ENCODE measurements at places on chromosomes 2 and 18.

DNA sequence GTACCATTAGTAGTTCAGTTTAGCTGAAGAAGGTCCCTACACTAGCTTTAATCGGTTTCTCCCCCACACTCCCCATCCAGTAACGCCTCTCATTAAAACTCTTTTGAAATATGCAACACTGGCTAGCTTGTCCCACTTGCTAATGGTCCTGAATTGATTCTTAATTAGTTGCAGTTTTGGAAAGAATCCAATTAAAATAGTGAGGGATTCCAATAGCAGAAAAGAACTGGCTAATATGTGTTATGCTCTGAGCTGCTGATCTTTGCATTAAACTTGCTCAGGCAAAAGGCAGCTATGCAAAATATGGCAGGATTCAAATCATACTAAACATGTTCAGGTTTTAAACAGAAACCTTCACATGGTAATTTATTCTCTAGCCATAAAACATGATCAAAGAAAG is 252.5 kb upstream of the HNRNPA3 start:
- DNase-seq = no peak

- no peak for DNase-seq
Measured at GRCh38 chr2:7016148-7016547, 98.9 kb downstream of the RNF144A start.

GRCh38 chr2:176553685-176554100 is 284.5 kb downstream of the MTX2 start:
- DNase-seq = peak; percentile 86

DNA sequence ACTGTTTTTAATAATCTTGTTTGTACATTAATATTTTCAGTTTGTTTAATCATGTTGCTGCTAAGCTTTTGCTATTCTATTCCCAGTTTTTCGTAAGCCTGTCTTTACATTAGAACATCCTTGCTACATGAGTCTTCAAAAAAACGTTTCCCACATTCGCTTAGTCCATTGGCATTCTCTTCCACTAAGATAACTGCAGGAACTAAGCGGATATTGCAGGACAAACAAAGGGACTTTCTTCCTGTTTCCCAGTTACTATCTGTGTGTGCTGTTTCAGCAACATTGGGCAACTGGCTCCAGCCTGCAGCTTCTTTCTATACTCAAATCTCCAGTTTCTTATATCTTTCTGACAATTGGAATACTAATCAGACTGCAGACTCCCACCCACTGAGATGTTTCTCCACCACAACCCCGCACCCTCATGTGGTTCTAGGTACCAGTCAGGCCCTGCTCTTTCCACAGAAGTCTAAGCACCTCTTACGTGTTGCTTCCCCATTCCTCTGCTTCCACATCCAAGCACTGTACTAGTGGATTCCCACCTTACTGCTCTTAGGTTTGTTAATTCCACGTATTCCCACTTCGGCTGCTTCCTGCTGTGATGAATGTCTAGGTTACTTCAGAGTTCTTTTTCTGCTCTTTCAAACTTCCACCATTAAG is 420.3 kb downstream of the LRRTM4 start:
- DNase-seq = no peak

DNA sequence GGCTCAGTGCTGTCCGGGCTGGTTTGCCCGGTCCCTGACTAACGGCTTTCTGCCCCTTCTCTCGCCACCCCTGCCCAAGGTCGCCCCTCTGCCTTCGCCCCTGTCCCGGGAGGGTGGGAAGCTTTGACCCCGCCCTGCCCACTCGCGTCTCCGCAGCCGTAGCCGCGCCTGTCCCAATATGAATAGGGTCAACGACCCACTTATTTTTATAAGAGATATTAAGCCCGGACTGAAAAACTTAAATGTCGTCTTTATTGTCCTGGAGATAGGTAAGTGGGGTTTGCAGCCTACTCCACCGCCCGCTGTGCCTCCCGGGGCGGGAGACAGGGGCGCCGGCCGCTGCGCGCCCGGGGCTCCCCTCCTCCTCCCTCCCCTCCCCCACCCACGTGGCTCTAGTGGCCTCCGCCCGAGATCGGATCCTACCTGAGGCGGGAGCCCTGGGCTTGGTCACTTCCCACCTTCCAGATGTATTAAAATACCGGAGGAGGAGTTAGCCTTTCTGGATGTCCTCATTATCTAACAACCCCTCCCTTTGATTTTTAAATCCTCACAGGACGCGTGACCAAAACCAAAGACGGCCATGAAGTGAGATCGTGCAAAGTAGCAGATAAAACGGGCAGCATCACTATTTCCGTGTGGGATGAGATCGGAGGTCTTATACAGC is 633 bp downstream of the NABP1 start:
- no peak for DNase-seq

DNA sequence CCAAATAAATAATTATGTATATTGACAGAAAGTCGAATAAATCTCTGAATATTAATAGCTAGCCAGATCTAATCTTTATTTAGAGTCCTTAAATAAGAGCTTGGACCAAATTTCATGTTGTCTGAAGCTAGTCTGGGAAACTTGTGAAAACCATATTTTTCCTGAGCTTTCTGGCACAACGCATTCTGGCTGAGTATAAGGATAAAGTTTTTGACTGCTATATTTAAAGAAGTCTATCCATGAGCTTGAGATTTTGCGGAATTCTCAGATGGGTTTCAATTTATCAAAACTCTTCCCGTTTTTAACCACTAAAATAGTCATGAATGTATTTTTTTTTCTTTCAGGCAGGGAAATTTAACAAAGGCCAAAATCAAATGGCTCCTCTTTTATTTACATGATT is 23.8 kb downstream of the FAP start:
- DNase-seq = peak; percentile 16

DNA sequence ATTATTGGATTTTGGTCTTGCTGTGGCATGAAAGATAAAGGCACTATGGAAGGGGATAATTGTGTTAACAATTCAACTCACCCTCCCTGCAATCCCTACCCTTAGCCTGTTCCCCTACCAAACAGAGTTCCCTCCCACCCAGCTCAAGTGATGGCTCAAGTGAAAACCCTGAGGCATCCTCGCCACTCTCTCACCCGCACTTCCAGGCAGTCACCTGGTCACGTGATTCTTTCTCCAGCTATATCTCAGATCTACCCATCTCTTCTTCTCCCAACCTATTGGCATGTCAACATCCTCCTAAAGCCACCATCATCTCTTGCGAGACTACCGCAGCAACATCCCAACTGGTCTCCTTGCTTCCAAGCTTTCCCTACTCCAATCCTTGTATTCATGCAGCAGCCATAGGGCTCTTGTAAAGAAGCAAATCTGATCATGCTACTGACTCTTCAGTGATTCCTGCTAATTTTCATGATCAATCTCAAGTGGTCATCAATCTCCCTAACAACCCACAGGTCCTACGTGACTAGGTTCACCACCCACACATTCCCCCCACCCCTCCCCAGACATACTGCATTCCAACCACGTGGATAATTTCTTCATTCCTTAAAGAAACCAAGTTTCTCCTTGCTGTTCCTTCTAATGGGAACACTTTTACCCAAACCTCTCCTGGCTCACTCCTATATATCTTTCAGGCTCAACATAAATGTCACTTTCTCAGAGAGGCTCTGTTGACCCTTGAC is 66.7 kb downstream of the MBD2 start:
- no peak for DNase-seq

DNA sequence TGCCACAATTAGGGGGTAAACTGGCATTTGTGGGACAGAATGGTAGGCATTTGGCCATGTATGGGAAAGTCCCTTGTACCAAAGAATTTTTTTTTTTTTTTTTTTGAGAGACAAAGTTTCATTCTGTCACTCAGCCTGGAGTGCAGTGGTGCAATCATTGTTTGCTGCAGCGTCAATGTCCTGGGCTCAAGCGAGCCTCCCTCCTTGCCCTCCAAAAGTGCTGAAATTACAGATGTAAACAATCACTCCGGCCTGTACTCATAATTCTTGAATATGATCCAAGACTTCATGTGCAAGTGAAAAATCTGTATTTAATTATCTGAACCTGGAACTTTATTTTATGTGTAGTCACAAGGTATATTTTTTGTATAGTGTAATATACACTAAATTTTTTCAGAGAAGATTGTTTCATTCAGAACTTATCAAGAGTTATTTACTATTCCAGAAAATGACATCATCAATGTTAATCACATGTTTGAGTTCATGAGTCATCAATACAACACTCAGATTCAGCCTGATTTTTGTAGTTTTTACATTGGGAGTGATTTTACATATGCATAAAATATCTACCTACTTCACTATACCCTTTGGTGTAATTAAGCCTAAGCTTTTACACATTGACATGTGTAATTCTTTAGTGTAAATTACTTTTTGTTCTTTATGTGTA is 138.7 kb upstream of the L3MBTL4 start:
- DNase-seq = no peak

DNA sequence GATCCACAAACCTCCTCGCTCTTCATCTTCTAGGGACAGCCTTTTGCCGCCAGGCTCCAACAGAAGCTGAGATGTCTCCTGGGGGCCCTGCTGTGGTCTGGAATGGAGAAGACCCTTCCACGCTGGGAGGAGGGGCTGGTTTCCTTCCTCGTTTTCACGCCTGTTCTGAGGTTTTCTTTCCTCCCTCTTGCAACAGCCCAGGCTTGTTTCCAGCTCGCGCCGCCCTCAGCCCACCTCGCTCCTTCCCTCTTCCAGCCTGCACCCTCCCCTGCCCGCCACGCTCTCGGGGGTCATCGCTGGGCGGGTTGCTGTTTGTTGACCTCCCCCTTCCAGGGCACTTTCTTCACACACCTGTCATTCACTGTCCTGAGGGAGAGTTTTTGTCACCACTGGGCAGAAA is 55.4 kb downstream of the VAPA start:
- no peak for DNase-seq

GRCh38 chr2:47639467-47639866 is 143.5 kb upstream of the MSH6 start:
- no peak for DNase-seq

DNA sequence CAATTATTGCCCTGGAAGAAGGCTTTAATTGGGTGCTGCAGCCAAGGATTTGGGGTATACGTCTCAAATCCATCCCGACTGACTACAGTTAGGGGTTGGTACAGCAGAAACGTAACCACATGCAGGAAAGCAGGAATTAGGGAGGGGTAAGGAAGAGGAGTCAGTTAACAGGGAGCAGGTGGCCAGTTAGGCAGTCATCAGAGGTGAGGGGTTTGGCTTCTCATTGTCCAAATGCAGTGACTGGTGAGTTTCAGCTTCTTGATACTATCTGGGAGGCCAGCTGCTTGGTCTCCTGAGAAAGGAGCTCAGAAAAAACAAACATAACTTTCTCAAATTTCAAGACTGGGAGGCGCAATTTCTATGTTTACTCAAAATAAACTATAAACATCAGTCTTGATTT is 38.8 kb upstream of the UBE2F start:
- no peak for DNase-seq

DNA sequence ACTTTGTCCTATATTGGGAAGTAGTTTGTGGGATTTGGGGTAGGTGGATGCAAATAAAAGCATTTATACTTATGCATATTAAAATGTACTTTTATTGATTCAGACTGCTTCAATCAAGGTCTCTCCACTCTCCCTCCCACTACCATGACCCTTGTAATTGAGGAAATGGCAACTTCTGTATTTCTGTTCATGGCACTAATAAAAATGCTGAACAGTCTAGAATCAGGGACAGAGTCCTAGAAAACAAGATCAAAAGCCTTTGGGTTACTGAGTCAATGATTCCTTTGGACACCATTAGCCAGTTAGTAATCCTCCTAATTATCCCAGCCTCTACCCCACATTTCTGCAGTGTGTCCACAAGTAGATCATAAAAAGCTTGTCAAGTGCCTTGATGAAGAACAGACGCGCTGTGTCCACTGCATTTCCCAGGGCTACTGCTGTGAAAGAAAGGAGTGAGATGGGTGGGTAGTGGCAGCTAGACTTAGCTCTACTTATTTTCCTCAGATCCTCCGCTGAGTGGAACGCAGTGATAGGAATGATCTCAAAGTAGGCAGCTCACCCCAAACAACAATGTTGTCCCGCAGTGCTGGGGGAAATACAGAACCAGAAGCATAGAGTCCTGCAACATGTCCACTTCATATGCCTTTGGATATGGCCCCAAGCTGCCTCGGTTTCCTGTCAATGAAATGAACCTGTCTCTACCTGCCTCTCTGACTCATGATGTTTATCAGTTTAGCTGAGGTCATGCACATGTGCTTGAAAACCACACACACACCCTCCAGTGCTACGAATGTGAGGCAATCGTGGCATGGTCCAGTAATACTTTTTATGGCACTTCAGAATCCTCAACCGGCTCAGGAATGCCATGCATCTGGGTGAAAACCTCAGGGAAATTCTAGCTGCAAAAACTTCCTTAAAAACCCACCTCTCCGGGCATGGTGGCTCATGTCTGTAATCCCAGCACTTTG is 115.5 kb downstream of the COL6A3 start:
- DNase-seq = peak; percentile 98

DNA sequence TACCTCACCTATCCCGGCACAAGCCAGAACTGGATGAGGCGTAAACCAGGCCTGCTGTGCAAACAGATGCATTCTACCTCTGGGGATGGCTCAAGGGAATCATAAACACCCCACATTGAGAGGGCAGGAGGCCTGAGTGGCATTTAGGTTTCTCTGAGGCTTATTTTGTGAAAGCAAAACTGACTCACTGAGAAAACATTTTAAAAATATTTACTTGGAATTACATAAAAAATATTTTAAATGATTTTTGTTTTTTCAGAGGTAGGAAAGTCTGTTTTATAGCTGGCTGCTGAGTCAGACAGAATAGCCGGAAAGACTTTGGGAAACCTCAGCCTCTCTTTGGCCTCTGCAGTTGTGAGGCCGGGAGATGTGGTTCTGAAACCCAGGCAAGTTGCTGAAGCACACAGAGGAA is 244.1 kb downstream of the NCKAP5 start:
- DNase-seq = peak; percentile 65

Data from umbilical cord (tissue), 2 donors.